Activated CD4-positive, CD25-positive, alpha-beta regulatory T cell (primary cell): ENCODE measurements at places on chromosomes 3 and 15.

GRCh38 chr15:47301481-47301880 is 415.8 kb upstream of the SEMA6D start:
- no peak for DNase-seq

- DNase-seq = no peak
These were observed 10.1 kb downstream of the UBE2E1 start for GRCh38 chr3:23815879-23816278.

GRCh38 chr3:153273217-153273616 is 111.2 kb downstream of the RAP2B start:
- no peak for DNase-seq

- no peak for DNase-seq
These were observed 40.8 kb upstream of the LRTM1 start for GRCh38 chr3:54968546-54969172.

GRCh38 chr3:20573175-20573574 is 387.2 kb upstream of the SGO1 start:
- no peak for DNase-seq

DNA sequence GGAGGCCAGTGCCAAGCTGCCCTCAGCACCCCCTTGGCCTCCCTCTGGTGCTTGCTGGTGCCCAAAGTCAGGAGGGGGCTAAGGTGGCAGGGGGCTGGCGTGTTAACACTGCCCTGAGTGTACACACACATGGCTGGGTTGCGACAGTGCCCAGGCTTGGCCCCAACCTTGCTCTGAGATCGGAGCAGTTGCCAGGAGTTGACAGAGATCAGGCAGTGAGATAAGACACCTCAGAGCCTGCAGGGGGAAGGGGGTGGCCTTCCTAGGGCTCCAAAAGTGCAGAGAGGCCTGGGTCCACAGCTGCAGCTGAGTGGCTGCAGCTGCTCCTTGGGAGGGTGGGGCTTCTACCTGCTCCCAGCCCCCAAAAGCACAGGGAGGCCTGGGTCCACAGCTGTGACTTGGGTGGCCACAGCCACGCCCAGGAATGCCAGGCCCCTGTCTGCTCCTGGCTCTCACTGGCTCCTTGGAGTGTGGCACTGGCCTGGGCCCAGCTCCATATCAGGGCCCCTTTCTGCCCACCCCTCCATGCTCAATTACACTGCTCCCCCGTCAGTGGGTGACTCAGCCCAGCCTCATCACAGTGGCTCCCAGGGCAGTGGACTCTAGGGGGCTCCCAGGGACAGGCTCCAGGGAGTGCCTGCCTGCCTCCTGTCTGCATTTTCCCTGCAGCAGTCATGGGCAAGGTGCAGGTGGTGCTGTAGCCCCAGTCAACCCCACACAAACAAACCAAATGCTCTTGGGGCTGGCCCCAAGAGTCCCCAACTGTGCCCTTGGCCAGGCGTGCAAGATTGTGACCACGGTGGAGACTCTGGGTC is 56.4 kb upstream of the C15orf39 start:
- no peak for DNase-seq

DNA sequence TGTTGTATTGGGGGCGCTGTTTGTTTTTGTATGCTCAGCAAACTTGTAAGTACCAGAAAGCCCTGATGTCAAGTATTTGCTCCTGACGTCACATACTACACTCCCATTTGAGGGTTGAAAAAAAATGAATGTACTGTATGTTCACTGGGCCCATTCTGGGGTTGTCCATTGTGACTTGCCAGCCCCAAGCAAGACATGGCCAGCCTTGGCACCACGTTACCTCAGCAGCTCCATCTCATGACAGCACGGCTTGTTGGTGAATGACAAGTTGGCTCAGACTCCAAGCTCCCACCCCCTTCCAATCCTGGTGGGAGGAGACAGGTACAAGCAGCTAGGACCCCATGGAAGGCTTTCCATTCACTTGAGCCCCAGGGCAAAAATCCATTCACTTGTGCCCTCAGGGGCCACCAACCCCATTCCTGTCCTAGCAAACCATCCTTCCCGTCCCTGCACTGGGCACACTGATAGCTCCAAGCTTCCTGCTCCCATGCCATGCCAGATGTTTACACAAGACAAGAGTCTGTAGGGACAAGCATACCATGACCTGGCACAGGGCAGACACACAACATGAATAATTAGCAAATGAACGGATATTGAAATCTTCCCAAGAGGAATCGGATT is 1.6 kb downstream of the PHGR1 start:
- DNase-seq = no peak

- DNase-seq = peak; percentile 9
These were observed 527 bp downstream of the CSNK1G1 start for GRCh38 chr15:64355348-64355943.

- no peak for DNase-seq
These were observed 203.9 kb downstream of the NR1D2 start for GRCh38 chr3:24149032-24149431.

DNA sequence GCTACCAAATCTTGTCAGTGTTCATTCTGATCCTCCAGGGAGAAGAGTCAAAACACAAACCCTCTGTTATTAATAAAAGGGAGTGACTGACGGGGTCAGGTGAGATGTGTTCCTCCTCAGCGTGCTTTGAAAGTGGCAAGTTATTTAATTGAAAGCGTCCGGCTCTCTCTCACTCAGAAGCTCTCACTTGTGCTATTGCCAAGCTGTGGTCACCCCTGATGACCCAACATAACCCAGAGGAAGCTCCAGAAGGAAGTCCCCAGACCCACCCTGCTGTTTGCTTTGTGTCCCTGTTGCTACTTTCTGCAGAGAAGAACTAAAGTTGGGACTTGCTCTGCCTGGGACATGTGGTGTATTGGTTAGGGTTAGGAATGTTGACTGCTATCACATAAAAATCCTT is 235.6 kb downstream of the EDEM1 start:
- no peak for DNase-seq

DNA sequence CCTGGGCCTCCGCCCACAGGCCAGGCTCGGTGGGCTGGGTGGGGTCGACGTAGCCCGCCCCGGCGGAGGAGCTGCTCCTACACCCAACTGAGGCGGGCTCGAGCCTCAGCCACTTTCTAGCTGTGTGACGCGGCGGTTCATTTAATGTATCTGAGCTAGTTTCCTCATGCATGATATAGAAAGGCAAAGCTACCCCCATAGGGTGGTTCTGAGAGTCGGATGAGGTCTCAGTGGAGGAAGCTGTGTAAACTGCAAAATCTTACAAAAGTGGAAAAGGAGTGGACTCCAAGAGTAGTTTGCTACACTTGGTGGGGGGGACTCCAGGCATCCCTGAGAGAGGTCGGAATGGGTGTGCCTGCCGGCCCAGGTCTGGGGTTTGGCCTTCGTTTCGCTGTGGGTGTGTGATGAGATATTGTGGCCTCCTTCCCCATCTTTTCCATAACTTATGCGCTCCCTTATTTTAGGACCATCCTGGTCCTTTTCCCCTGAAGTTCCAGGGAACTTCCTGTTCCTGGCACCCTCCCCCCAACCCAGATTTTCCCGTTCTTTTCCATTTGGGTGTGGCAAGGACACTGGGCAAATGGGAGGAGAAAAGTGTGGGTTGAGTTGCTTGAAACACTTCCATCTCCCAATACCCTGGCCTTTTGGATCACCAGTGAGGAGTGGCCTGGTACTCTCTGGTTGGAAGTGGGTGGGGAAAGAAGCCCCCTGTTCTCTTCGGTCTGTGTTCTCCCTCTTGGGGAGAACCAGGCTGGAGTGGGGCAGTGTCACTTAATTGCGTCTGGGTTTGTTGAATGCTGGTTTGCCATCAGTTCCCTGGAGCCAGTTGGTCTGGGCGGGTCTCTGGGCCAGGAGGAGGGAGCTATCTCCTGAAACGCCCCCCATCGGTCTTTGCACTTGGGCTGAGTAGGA is 1.1 kb downstream of the PDIA5 start:
- no peak for DNase-seq

- DNase-seq = no peak
These were observed 21.6 kb upstream of the PLXNA1 start for GRCh38 chr3:126961191-126961790.

DNA sequence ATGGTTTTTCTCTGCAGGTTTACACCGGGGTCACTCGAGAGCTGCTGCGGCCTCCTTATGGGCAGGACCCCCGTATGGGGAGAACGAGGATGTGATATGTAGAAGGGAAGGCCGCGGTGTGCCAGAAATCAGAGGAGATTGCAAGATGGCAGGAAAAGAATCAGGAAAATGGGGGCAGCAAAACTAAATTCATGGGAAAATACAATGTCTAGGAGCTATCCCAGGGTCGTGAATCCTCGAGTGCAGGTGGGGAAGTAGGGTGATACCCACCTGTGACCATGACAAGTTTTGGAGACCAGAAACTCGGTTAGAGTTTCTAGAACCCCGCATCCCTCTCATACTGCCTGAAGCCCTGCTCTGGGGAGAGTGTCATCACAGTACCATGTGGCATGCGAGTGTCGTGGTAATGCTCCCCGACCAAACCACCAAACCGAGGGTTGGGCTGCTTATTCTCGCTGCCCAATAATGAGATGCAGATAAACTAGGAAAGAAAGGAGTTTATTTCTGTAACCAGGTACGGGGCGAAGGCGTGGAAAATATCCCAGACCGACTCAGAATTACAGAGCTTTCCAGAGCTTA is 781 bp downstream of the TRNT1 start:
- DNase-seq = peak; percentile 6

- DNase-seq = no peak
These were observed 4.8 kb upstream of the BCL6 start for GRCh38 chr3:187750006-187750512.

DNA sequence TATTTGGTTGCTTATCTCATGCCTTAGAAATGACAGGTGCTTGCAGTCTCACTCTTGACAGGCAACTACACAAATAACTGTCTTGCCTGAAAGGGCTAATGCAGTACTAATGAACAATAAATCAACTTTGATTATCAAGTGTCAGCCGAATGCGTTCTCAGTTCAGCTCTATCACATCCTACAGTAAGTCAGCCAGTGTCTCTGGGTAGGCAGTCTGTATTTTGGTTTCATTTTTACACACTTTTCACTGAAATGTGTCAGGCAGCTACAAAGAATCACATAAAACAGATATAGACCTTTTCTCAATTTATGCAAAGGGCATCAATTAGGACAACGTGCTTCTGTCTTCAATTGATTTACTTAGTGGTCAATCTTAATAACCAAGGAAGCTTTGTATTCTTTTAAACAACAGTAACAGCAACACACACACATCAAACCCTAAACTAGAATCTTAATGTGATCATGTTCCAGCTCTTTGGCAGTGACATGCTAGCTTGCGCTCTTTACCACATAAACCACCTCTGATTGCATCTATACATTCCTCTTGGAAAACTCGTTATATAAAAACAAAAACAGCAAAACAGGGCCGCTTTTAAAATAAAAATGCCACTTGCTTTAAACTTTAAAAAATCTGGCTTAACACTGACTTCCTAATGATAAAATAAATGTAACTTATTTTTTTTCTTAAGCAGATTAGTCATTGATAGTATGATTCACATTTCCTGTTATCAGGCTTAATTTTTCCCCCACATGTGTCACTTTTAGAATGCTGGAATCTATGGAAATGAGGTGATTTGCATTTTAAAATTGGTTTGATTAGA is 520.4 kb downstream of the FOXP1 start:
- no peak for DNase-seq
